ENCODE measurements at places on chromosomes 5 and 9.

DNA sequence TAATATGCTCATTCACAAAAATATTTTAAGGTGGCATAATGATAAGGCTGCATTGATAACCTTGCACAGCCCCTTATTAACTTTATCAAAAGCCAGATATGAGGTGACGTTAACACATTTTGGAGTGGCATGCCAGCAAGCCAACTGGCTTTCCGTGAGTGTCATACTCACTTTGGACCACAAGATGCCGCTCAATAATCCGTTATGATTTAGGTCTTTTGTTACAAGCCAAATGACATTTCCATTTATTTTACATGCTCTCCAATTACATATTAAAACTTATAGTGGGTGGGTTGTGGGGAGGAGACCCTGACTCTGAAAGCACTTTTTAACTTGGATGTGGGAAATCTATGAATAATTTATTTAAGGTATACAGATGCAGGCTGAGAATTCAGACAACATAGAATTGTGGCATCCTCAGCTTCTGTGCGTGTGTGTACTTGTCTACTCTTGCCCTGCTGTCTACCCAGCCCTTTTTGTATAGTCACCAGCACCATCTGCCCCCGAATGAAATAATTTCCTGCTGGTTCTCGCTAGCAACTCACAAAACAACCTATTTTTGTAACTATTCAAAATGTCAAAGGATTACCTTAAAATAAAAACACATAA, 305.1 kb downstream of the PSAT1 start:
- no peaks in the 10 kb centered on the region for H3K36me3 ChIP-seq
- H3K27me3 ChIP-seq = peaks cover 5% of the 10 kb centered on the region
- no peak overlapping the region for H3K4me3 ChIP-seq
- no peak overlapping the region for H3K27ac ChIP-seq
- DNase-seq = no peak
- H3K4me1 ChIP-seq = no peaks in the 10 kb centered on the region

- H3K36me3 ChIP-seq = no peaks in the 10 kb centered on the region
- H3K27ac ChIP-seq = no peak overlapping the region
- DNase-seq = no peak
- no peak overlapping the region for H3K4me3 ChIP-seq
Measured at GRCh38 chr9:14097215-14097614, 216.7 kb downstream of the NFIB start.

DNA sequence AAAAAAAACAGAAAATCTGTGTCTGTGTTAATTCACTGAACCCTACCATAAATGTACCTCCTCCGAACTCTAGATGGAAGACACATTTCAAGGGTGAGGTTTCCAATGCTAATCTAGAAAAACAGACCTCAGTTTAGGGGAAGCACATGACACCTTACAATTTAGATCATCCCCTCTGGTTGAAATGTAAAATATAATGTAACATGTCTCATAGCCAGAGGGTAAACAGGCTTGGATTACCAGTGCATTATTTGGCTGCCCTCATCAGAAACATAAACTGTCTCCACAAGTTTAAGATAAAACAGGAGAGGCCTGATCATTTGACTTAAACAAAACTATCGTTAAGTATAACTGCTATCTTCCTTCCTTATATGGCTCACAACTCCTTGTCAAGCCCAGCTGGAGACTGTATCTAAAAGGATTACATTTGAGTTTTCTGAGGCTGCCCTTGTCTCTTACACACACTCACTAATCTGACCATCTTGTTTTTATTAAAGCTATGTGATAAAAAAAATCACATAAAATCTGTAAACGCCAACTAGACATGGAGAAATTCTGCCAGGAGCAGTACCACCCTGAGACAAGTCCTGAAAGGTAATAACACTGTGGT, 105.7 kb downstream of the LURAP1L start:
- no peak overlapping the region for H3K27ac ChIP-seq
- no peak for DNase-seq
- no peaks in the 10 kb centered on the region for H3K36me3 ChIP-seq
- H3K27me3 ChIP-seq = no peaks in the 10 kb centered on the region
- no peaks in the 10 kb centered on the region for H3K4me1 ChIP-seq
- H3K4me3 ChIP-seq = no peak overlapping the region

GRCh38 chr5:96088706-96089498, 127.3 kb upstream of the ELL2 start:
- peaks cover 16% of the 10 kb centered on the region for H3K27me3 ChIP-seq
- no peak overlapping the region for H3K27ac ChIP-seq
- H3K36me3 ChIP-seq = no peaks in the 10 kb centered on the region
- H3K4me1 ChIP-seq = peaks cover 2% of the 10 kb centered on the region
- no peak for DNase-seq

DNA sequence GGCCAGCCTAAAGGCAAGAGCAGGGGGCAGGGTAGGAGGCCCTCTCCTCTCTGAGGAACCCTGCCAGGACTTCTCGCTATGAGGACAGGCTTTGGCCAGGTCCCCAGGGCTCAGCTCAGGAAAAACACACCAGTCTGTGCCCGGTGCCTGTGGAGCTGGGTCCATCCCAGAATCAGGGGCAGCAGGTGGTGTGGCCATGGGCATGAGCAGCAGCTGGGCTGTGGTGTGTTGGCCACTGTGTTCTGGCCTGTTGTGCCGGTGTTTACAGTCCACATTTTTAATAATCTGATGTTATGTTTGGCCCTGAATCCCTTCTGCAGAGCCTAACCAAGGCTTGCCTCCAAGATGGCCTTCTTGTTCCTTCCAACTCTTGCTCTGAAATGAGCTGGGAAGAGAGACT, 77.0 kb downstream of the FGF18 start:
- no peaks in the 10 kb centered on the region for H3K36me3 ChIP-seq
- no peak overlapping the region for H3K27ac ChIP-seq
- no peak overlapping the region for H3K4me3 ChIP-seq
- DNase-seq = no peak
- no peaks in the 10 kb centered on the region for H3K4me1 ChIP-seq

DNA sequence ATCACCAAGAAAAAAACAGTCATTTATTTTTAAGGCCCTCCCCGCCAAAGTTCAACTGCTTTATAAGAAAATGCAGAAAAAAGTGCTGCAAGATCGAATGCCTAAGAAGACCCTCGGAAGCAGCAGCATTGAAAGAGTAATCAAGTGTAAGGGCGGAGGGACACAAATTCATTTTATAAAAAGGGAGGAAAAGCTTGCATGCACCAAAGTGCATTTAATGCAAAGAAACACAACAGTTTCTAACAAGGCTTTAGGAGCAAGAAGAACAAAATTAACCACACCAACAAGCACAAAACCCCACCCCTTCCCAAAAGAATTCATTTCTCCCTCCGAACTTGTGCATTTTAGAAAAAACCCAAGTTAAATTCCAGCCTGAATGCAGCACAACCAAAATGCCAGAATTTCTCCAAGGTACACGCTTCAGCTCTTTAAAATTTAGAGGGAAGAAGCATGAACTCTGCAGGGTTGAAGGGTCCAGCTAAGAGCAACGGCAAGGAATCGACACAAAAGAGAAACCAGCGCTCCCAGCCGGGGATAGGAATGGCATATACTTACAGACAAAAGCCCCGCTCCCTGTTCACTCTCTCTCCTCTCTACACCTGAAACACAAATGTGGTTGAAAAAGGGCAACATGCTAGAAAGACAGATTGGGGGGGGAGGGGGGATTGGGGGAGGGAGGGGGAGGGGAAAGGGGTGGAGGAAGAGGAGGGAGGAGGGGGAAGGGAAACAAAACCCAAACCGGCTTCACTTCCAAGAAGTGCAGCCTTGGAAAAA, at the start of gene NREP:
NREP (minus strand) TSS at position 614 of the 774 bp plus-strand sequence. CDS start 1,422 bp downstream, outside the sequence.
- peak within 1 kb of the TSS; percentile 79 for H3K4me3 ChIP-seq
- peak within 1 kb of the TSS; percentile 89 for H3K27ac ChIP-seq
- H3K36me3 ChIP-seq = peaks cover 4% of the 10 kb centered on the region

All from activated naive CD8-positive, alpha-beta T cell treated with anti-CD3 and anti-CD28 coated beads for 36 hours (primary cell).